ENCODE measurements at places on chromosomes 4 and X. TPM values are rescaled to one million over a fixed set of nuclear protein-coding genes. Genes with fewer than 3 reads are reported as not detected.

Gene ADH1C
- not detected for total RNA-seq

Gene SMPX
- not detected for total RNA-seq

Gene SUPT20HL1
- 0.07 TPM for total RNA-seq

Gene LRP2BP
- 0.47 TPM for total RNA-seq

Gene SAGE1
- not detected for total RNA-seq

Gene BEND2
- total RNA-seq: not detected

Gene IGBP1
- total RNA-seq: 29.4 TPM

Gene HAUS3
- 19.2 TPM for total RNA-seq

Gene GASK1B
- total RNA-seq: not detected

- no peaks in the 10 kb centered on the region for H3K4me1 ChIP-seq
- H3K27ac ChIP-seq: no peak overlapping the region
- H3K4me3 ChIP-seq: no peak overlapping the region
These were observed 64.7 kb downstream of the SLC7A11 start for GRCh38 chr4:138177278-138177968.

- no peak overlapping the region for H3K4me3 ChIP-seq
- no peak overlapping the region for H3K27ac ChIP-seq
- H3K27me3 ChIP-seq: peaks cover 2% of the 10 kb centered on the region
- H3K36me3 ChIP-seq: no peaks in the 10 kb centered on the region
- no peaks in the 10 kb centered on the region for H3K4me1 ChIP-seq
These were observed 111.7 kb downstream of the CDKL5 start for GRCh38 chrX:18537068-18537467.

DNA sequence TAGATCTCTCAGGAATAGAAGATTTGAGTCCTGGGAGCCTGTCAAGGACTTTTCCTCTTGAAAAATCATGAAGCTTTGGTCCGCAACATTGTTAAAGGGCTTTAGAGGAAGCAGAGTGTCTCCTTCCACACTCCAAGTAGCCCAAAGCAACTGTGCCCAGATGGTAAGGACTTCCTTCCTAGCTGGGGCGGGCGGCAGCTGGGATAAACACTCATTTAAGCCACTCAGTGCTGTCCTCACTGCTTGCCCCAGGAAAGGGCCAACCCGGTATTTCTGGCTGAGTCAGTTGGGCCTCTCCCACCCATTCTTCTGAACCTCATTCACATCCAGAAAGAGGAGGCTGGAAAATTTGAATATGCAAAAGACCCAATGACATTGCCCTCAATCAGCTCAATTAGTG is 144.3 kb downstream of the CHIC2 start:
- H3K27me3 ChIP-seq: peaks cover 3% of the 10 kb centered on the region
- H3K27ac ChIP-seq: no peak overlapping the region
- H3K4me3 ChIP-seq: no peak overlapping the region
- no peak for DNase-seq
- no peaks in the 10 kb centered on the region for H3K36me3 ChIP-seq
- no peaks in the 10 kb centered on the region for H3K4me1 ChIP-seq

- no peak overlapping the region for H3K4me3 ChIP-seq
- H3K36me3 ChIP-seq: no peaks in the 10 kb centered on the region
- no peak for DNase-seq
- H3K4me1 ChIP-seq: peaks cover 38% of the 10 kb centered on the region
- H3K27ac ChIP-seq: no peak overlapping the region
These were observed 15.7 kb downstream of the SLC2A9 start for GRCh38 chr4:10005632-10006031.

DNA sequence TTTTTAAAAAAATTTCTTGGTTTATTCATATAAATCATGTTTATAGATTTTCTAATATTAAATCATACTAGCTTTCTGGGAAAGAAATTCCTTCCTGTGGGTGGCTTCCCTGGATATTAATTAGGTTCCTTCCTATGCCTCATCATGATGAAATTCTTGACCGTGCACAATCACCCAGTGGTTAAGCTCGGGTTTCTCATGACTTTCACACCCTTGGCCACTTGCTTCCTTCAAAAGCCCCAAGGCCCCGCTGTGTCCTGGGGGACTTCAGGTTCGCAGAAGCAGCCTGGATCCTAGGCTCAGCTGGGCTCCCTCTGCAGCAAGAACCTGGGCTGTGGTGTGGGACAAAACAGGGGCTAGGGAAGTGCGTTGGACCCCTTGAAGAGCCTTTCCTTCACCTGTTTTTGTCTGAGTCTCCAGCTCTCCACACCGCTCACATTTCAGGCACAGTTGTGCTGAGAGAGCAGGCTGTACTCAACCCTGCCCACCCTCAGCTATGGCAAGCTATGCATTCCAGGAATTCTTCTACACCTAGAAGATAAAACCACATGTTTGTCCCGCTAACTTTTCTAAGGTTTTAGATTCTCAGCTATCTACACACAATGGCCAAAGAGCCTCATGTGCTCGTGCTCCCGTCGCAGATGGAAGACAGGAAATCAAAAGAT is 48.9 kb upstream of the TMSB15B start:
- H3K27ac ChIP-seq: no peak overlapping the region
- H3K36me3 ChIP-seq: peaks cover 5% of the 10 kb centered on the region
- no peak overlapping the region for H3K4me3 ChIP-seq
- peaks cover 5% of the 10 kb centered on the region for H3K4me1 ChIP-seq
- DNase-seq: no peak

GRCh38 chrX:70444946-70445656 is 466 bp downstream of the DLG3 start:
- no peak for DNase-seq
- peaks cover 4% of the 10 kb centered on the region for H3K4me1 ChIP-seq
- no peaks in the 10 kb centered on the region for H3K36me3 ChIP-seq
- peaks cover 45% of the 10 kb centered on the region for H3K27me3 ChIP-seq
- H3K4me3 ChIP-seq: no peak overlapping the region

DNA sequence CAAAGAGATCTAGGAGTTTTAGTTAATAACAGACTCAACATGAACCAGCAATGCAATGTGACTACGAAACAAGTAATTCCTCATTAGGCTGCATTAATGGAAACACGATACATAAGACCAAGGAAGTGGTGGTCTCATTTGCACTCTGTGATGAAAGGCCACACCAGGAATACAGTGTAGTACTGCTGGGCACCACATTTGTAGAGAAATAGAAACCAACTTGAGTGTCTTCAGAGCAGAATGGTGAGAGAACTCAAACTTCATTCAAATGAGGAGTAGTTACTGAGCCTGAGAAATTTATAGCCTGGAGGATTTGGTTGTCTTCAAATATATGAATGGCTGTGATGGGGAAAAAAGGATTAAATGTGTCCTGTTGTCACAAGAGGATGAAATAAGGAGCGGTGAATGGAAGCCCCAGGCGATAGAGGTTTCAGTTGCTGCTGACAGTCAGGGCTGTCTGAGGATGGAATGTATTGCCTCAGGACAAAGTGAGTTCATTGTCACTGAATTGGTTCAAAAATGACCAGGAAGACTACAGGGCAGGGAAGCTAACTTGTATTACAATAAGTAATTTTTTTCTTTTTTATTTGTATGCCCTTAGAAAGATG is 50.9 kb downstream of the NFKB1 start:
- no peak overlapping the region for H3K27ac ChIP-seq
- no peak for DNase-seq
- H3K4me3 ChIP-seq: no peak overlapping the region
- H3K36me3 ChIP-seq: peaks cover 39% of the 10 kb centered on the region
- no peaks in the 10 kb centered on the region for H3K27me3 ChIP-seq

- peaks cover 1% of the 10 kb centered on the region for H3K36me3 ChIP-seq
- H3K27me3 ChIP-seq: peaks cover 5% of the 10 kb centered on the region
- H3K4me3 ChIP-seq: no peak overlapping the region
- no peak for DNase-seq
- peaks cover 7% of the 10 kb centered on the region for H3K4me1 ChIP-seq
- H3K27ac ChIP-seq: no peak overlapping the region
These were observed 71.0 kb downstream of the USP46 start for GRCh38 chr4:52588097-52588496.

DNA sequence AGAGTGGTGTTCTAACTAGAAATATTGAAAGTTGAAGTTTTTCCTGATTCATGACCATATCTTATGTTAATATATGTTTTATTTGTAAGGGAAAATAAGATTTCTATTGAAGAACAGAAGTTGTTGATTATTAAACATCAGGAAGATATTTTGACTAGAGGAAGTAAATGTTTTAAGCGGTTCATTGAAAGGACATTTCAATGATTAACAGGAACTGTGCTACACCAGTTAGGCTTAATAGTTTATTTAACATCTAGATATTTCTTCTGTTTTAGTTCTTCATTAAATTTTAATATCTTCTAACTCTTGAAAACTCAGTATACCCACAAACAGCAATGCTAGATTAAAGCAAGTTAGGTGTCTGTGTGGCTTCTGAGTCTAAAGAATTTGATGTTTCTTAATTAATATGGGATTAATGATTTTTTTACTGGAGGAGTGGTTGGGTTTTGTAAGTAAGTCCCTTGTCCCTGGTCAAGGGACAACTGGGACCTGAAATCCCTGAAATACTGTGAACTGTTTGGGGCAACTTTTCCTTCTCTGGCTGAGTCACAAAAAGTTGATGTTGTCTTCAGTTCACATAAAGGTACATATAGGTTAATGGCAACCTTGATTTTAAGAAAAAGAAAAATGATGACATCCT is 42.9 kb upstream of the CYP4V2 start:
- DNase-seq: no peak
- H3K4me1 ChIP-seq: peaks cover 13% of the 10 kb centered on the region
- H3K27ac ChIP-seq: no peak overlapping the region
- H3K27me3 ChIP-seq: peaks cover 39% of the 10 kb centered on the region
- no peak overlapping the region for H3K4me3 ChIP-seq

DNA sequence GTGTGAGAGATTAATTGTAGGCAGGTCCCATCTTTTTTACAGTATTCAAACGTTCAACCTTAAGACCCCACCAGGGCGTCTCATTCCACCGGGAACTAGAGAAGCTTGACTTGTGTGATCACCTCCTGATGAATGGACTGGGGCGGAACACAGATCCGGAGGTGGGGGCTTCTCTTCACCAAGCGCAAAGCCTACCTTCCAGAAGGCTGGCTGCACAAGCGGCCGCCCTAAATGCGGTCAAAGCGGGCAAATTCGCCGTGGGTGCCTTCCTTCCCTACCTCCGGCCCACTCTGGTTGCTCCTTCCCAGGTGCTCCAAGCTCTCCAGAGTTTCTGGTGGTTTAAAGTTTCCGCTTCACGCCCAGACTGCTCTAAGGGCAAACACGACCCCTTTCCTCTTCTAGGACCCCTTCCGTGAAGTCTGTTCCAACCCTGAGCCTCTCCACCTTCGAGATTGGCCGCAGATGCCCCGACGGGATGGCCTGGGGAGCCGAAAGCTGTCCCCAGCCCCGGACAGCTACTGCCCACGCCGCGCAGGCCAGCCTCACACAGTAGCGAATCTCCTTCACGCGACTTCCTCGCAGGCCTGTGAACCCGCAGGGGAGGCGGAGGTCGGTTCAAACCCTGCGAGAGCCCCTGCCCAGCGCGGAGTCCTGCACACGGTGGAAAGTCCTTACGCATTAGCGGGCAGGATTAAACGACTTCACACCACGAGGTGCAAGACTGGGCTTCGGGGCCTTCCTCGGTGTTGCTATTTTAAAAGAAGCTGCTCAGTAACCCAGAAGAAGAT is 1.6 kb upstream of the WWC2 start:
- H3K36me3 ChIP-seq: no peaks in the 10 kb centered on the region
- H3K27ac ChIP-seq: no peak overlapping the region
- DNase-seq: no peak
- H3K27me3 ChIP-seq: peaks cover 64% of the 10 kb centered on the region
- H3K4me3 ChIP-seq: peak overlapping the region; percentile 60
- H3K4me1 ChIP-seq: no peaks in the 10 kb centered on the region

GRCh38 chr4:91171217-91171616 is 1044.0 kb downstream of the CCSER1 start:
- H3K4me1 ChIP-seq: no peaks in the 10 kb centered on the region
- H3K4me3 ChIP-seq: no peak overlapping the region
- DNase-seq: no peak
- H3K27ac ChIP-seq: no peak overlapping the region
- no peaks in the 10 kb centered on the region for H3K27me3 ChIP-seq

- H3K4me1 ChIP-seq: no peaks in the 10 kb centered on the region
- no peak overlapping the region for H3K27ac ChIP-seq
- no peak overlapping the region for H3K4me3 ChIP-seq
- H3K36me3 ChIP-seq: no peaks in the 10 kb centered on the region
These were observed 22.0 kb downstream of the SLC4A4 start for GRCh38 chr4:71360844-71361243.

- H3K27ac ChIP-seq: no peak overlapping the region
- peaks cover 3% of the 10 kb centered on the region for H3K27me3 ChIP-seq
- H3K4me3 ChIP-seq: no peak overlapping the region
- H3K4me1 ChIP-seq: no peaks in the 10 kb centered on the region
These were observed 121.6 kb downstream of the SLC4A4 start for GRCh38 chr4:71460371-71460770.

DNA sequence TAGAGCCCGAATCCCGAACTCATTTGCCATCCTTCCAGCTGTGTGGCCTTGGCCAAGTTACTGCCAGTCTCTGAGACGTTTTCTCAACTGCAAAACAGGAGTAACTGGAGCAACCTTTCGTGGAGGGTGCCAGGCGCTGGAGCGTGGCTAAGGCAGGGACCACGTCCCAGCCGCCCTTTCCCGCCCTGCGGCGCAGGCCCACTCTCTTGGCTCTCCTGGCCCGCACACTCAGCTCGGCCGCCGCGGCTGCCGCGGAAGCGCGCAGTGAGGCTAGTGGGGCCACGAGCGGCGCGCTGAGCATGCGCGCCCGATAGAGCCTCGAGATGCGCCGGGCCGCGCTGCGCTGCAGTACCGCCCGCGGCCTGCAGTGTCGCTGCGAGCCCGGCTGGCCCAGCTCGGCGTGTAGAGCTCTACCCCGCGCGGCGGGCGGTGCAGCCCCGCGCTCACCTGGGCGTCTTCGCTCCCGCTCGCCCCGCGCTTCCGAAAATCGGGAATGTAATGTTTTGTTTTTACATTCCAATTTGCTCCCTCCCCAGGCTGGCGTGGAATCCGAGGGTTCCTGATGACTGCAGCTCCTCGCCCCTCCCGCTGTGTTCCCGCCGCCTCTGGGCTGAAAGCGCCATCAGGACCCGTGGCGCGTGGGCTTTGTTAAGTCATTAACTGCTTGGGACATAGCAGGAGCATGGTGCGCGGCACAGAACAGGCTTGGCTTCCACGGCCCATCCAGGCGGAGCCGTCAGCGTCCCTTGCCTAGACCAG is 4.0 kb upstream of the ZNF518B start:
- peak; percentile 76 for DNase-seq
- H3K36me3 ChIP-seq: peaks cover 14% of the 10 kb centered on the region
- peaks cover 33% of the 10 kb centered on the region for H3K27me3 ChIP-seq
- no peak overlapping the region for H3K27ac ChIP-seq
- H3K4me3 ChIP-seq: peak overlapping the region; percentile 77
- peaks cover 34% of the 10 kb centered on the region for H3K4me1 ChIP-seq

GRCh38 chr4:89586864-89587263 is 250.1 kb downstream of the SNCA start:
- H3K27me3 ChIP-seq: peaks cover 16% of the 10 kb centered on the region
- no peaks in the 10 kb centered on the region for H3K36me3 ChIP-seq
- no peaks in the 10 kb centered on the region for H3K4me1 ChIP-seq
- no peak for DNase-seq
- H3K27ac ChIP-seq: no peak overlapping the region
- H3K4me3 ChIP-seq: no peak overlapping the region

GRCh38 chrX:105117621-105118020 is 102.9 kb downstream of the TEX13A start:
- no peak overlapping the region for H3K27ac ChIP-seq
- no peak overlapping the region for H3K4me3 ChIP-seq
- H3K27me3 ChIP-seq: no peaks in the 10 kb centered on the region

- no peak overlapping the region for H3K27ac ChIP-seq
- peaks cover 21% of the 10 kb centered on the region for H3K4me1 ChIP-seq
- H3K36me3 ChIP-seq: no peaks in the 10 kb centered on the region
These were observed 48.6 kb upstream of the TMEM164 start for GRCh38 chrX:109954333-109954732.
